ENCODE measurements at places on chromosomes 7 and 10.

GRCh38 chr10:75456122-75456521 is 24.7 kb downstream of the LRMDA start:
- no peak for DNase-seq

GRCh38 chr7:44388089-44388970 is 62.9 kb upstream of the CAMK2B start:
- DNase-seq: no peak

GRCh38 chr7:11935905-11936304 is 103.9 kb upstream of the THSD7A start:
- DNase-seq: no peak

DNA sequence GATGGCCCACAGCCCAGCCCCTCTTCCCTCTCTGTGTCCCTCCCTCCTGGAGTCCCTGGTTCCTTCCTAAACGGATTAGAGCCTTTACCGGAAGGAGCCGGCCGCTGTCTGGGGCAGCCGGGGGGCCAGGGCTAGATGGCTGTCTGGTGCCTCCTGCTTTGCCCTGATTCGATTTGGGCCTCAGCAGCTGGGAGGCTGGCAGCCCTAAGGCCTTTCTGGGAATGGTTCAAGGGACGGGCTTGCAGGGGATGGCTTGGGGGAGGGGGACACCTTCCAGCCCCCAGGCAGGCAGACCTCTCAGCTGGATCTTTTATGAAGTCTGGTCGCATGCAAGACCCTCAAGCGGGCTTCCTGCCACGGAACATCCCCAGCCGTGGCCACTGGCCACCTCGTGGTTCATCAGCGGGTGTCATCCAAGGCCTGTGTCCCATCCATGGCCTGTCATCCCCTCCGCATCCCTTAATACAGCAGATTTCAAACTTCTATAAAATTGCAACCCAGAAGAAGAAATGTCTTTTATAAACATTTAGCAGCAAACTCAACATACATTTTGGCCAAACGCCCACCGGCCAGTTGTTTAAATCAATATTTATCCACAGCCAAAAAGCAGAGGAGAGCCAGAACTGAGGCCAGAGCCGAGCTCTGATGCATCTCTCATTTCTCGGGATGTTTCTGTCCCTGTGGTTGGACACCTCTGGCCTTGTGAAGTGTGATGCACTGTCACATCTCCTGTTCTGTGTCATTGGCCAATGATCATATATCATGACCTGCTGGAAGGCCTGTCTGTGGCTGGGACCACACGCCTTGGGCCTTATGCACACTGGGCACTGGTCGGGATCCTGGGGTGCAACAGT is 52.0 kb downstream of the GTF2IRD1 start:
- no peak for DNase-seq

GRCh38 chr10:87860816-87861403 is 2.4 kb downstream of the KLLN start:
- DNase-seq: no peak

GRCh38 chr7:143906151-143906550 is 4.2 kb upstream of the TCAF1 start:
- no peak for DNase-seq

DNA sequence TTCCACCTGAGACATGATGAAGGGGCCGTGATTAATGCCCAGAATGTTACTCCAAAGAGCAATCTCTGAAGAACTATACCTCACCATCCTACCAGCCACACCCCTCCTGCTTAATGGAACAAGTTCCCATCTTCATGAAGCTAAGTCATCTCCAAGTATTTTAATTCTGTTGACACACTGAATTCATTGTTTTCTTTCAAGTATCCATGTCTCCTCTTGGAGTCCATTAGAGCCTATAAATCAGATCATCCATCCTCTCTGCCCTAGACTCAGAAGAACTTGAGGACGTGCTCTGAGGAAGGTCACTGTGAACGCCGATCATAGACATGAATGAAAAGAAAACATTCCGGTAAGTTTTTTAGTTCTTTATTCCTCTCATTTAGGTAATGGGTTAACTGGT is 126.8 kb downstream of the RSU1 start:
- no peak for DNase-seq

DNA sequence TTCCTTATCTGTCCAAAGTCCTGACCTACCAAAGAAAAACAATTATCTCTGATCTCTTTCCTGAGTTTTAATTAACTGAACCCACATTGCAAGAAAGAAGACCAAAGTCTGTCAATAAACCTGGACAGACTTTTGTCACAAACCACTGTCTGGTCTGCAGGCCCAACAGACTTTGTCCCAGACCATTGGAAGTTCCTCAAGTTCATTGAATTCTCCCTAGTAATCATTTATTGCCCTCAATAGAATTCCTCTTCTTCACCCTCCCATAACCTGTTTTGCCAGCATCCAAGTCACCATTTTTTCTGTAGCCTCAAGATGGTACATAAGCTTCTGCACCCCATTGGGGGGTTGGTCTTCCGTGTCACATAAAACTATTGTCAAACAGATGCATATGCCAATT is 3.9 kb upstream of the DNMBP start:
- DNase-seq: no peak

DNA sequence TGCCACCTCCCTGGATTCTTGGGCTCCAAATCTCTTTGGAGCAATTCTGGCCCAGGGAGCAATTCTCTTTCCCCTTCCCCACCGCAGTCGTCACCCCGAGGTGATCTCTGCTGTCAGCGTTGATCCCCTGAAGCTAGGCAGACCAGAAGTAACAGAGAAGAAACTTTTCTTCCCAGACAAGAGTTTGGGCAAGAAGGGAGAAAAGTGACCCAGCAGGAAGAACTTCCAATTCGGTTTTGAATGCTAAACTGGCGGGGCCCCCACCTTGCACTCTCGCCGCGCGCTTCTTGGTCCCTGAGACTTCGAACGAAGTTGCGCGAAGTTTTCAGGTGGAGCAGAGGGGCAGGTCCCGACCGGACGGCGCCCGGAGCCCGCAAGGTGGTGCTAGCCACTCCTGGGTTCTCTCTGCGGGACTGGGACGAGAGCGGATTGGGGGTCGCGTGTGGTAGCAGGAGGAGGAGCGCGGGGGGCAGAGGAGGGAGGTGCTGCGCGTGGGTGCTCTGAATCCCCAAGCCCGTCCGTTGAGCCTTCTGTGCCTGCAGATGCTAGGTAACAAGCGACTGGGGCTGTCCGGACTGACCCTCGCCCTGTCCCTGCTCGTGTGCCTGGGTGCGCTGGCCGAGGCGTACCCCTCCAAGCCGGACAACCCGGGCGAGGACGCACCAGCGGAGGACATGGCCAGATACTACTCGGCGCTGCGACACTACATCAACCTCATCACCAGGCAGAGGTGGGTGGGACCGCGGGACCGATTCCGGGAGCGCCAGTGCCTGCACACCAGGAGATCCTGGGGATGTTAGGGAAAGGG is 913 bp downstream of the NPY start:
- DNase-seq: no peak

DNA sequence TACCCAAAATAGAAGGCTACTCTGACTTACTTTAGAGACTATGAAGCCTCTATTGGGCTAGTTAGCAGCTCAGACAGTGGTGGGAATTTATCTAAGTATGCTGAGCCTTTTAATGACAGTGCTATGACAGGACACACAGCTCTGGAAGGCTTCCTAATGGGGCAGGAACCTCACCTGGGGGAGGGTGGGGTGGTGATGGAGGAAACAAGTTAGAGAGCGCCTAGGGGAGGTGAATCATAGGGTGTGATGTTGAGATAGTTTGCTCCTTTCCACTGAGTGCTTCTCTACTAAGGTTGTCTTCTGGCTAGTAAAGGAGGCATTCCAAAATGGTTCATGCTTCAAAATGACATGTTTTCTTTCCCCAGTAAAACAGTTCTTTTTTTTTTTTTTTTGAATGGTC is 42.1 kb downstream of the PPP1R9A start:
- DNase-seq: no peak

DNA sequence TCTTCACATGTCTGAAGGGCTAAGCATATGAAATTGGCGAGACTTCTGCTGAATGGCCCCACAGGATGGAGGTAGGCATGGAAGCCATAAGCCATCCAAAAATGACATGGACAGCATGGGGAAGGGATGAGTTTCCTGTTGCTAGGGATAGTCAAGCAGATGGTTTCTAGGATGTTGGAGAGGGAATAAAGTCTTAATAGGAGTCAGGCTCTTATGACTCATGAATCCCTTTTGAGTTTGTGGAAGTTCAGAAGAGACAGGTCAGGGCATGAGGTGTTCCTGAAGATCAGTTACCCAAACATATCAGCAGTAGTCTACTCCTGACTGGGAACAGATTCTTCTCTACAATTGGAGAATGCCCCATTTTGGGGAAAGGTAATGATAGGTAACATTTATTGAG is 243.9 kb downstream of the REEP3 start:
- peak; percentile 56 for DNase-seq

DNA sequence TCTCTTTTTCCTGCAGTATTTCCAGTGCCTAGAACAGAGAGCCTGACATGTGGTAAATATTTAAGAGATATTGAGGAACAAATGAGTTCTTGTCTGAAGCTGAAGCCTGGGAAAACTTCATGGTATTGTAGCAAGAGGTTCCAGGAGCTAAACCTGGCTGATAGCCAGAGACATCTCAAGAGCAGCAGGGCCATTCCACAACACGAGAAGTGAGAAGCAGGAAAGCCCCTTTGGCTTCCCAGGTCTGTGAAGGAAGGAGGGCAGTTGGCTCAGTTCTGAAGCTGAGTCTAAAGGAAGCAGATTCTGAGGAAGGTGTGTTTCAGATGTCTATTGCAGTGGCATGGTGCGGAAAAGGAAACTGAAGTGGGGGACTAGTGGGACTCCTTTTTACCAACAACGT is 63.8 kb upstream of the FAM204A start:
- no peak for DNase-seq

DNA sequence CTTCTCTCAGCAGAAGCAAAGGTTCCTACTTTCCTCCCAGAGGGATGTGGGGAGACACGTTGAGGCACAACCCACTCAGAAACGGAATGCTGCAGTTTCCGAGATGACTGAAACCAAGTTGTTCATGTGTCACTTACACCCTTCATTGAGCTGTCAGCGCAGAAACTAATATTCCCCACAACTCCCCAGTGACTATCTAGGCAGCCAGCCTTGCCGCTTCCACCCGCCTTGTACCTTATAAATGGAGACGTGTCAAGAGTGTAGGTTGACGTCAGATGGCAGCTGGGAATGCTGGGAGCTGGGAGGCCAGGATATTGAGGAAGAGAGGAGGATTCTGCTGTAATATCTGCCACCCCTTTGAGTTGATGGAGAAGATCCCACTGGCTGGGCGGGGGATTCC is 15.1 kb downstream of the GPR26 start:
- no peak for DNase-seq

- no peak for DNase-seq
Measured at GRCh38 chr10:126080291-126080825, 184.0 kb downstream of the FANK1 start.

- no peak for DNase-seq
Measured at GRCh38 chr10:18582803-18583202, 68.6 kb downstream of the NSUN6 start.

GRCh38 chr10:95896071-95896850 is 11.5 kb upstream of the CC2D2B start:
- no peak for DNase-seq

GRCh38 chr10:24883176-24883575 is 69.2 kb downstream of the PRTFDC1 start:
- DNase-seq: no peak

DNA sequence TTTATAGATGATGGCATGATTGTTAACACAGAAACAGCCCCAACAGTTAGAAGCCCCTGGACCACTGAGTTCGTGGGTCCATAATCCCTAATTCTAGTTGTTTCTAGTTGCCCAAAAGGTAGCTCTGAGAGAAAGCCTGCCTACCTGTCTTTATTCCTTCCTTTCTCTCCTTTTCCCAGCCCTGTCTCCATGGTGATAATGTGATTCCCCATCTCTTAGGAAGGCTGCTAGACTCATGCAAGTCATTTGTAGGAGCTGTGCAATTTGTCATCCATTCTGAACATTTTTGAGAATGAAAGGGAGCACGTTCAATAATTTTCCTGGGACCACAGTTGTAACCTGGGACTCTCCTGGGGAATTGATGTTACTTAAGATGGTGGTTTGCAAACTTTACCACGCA is 183.4 kb downstream of the EMX2 start:
- no peak for DNase-seq

GRCh38 chr10:24597426-24597825 is 126.3 kb downstream of the ARHGAP21 start:
- DNase-seq: no peak

GRCh38 chr10:4283846-4284610 is 499.0 kb upstream of the KLF6 start:
- DNase-seq: peak; percentile 66

- DNase-seq: no peak
Measured at GRCh38 chr7:18552316-18552916, 56.9 kb downstream of the HDAC9 start.

- DNase-seq: no peak
Measured at GRCh38 chr10:118369641-118370205, 27.6 kb upstream of the FAM204A start.

DNA sequence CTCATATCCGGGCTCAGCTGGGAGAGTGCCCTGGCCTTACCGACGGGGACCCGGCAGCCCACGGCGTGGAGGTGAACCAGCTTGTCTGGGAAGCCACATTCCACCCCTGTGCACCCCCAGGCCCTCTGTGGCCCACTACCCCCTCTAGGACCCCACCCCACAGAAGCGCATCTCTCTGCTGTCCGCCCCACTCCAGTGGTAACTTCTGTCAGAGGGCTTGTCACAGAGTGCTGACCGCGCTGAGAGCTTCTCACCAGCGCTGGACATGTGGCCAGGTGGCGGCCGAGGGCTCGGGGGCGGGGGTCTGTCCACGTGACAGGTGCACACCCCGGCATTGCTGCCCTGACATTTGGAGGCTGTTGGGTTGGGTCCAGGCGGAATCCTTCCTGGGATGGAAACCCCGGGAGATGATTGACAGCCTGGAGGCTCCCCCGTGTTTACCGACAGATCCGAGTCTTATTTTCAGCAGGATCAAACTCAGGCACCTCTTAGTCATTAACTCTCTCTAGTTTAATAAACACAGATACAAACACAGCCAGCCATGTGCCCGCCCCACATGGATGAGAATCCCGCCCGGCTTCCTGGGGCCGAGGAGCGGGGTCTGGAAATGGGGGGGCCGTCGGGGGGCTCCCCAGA is 5.1 kb downstream of the ELFN1 start:
- DNase-seq: no peak

DNA sequence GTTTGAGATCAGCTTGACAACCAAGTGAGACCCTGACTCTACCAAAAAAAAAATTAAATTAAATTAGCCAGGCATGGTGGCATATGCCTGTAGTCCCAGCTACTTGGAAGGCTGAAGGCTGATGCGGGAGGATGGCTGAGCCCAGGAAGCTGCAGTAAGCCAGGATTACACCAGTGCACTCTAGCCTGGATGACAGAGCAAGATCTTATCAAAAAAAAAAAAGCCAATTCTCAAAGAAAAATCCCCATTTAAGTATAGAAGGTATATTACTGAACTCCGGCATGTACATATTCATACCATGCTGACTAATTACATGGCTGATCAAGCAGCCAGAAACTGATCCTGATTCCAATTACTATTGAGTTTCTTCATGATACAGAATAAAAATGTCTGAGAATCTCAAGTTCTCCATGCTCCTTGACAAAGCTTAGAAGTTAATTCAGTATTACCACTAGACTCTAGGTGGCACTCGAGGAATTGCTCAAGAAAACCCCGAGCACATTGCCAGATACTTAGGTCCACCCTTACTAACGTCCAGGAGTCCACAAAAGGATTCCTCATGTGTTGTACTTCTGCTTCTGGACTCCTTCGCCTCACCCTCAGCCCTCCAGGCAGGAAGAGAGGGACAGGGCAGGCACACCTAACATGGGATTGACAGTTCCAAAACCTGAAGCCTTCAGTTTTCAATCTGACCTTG is 148.9 kb downstream of the PARD3 start:
- DNase-seq: peak; percentile 86

GRCh38 chr7:106116161-106116704 is 4.1 kb upstream of the SYPL1 start:
- no peak for DNase-seq
